ENCODE measurements at places on chromosomes 2 and 18.

GRCh38 chr2:191404568-191404991 is 159.4 kb downstream of the MYO1B start:
- no peaks in the 10 kb centered on the region for H3K36me3 ChIP-seq
- no peaks in the 10 kb centered on the region for H3K27me3 ChIP-seq
- no peak for DNase-seq

- H3K27ac ChIP-seq, result no peak overlapping the region
- no peak for DNase-seq
- H3K4me3 ChIP-seq, result no peak overlapping the region
- H3K36me3 ChIP-seq, result no peaks in the 10 kb centered on the region
- H3K27me3 ChIP-seq, result no peaks in the 10 kb centered on the region
- no peaks in the 10 kb centered on the region for H3K4me1 ChIP-seq
Observed at GRCh38 chr2:157698430-157698829, 69.8 kb upstream of the ACVR1C start.

GRCh38 chr2:143729296-143729814 is 600.1 kb downstream of the ARHGAP15 start:
- no peaks in the 10 kb centered on the region for H3K27me3 ChIP-seq
- peaks cover 16% of the 10 kb centered on the region for H3K36me3 ChIP-seq
- no peak for DNase-seq
- peak overlapping the region; percentile 31 for H3K4me3 ChIP-seq

GRCh38 chr2:43358410-43359201 is 132.2 kb upstream of the ZFP36L2 start:
- no peak for DNase-seq
- no peak overlapping the region for H3K27ac ChIP-seq
- H3K27me3 ChIP-seq, result no peaks in the 10 kb centered on the region
- no peaks in the 10 kb centered on the region for H3K4me1 ChIP-seq
- no peak overlapping the region for H3K4me3 ChIP-seq

- H3K27ac ChIP-seq, result no peak overlapping the region
- no peaks in the 10 kb centered on the region for H3K36me3 ChIP-seq
- no peaks in the 10 kb centered on the region for H3K27me3 ChIP-seq
- no peak for DNase-seq
- no peaks in the 10 kb centered on the region for H3K4me1 ChIP-seq
Observed at GRCh38 chr2:37698931-37699481, 27.6 kb upstream of the CDC42EP3 start.

DNA sequence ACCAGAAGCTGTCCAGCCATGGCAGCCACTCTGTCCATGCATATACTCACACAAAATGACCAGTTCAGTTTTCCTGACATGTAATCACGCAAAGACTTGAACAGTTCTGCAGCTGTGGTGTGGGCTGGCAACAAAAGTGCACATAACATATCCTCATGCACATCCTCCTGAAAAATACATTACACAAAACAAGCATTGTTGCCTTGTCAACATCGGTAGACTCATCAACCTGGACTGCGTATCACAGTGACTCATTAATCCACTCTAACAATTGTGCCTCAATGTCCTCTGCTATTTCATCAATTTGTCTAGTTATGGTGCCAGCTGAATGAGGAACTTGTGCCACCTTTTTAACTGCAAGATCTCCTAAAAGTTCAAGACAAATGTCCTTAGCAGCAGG is 19.5 kb downstream of the RBKS start:
- no peak overlapping the region for H3K4me3 ChIP-seq
- no peaks in the 10 kb centered on the region for H3K27me3 ChIP-seq
- no peak for DNase-seq
- no peaks in the 10 kb centered on the region for H3K4me1 ChIP-seq
- H3K36me3 ChIP-seq, result no peaks in the 10 kb centered on the region
- no peak overlapping the region for H3K27ac ChIP-seq

GRCh38 chr2:151632993-151633565 is 101.2 kb downstream of the NEB start:
- no peak overlapping the region for H3K4me3 ChIP-seq
- H3K27ac ChIP-seq, result no peak overlapping the region
- DNase-seq, result no peak
- H3K27me3 ChIP-seq, result no peaks in the 10 kb centered on the region
- peaks cover 17% of the 10 kb centered on the region for H3K4me1 ChIP-seq
- no peaks in the 10 kb centered on the region for H3K36me3 ChIP-seq

DNA sequence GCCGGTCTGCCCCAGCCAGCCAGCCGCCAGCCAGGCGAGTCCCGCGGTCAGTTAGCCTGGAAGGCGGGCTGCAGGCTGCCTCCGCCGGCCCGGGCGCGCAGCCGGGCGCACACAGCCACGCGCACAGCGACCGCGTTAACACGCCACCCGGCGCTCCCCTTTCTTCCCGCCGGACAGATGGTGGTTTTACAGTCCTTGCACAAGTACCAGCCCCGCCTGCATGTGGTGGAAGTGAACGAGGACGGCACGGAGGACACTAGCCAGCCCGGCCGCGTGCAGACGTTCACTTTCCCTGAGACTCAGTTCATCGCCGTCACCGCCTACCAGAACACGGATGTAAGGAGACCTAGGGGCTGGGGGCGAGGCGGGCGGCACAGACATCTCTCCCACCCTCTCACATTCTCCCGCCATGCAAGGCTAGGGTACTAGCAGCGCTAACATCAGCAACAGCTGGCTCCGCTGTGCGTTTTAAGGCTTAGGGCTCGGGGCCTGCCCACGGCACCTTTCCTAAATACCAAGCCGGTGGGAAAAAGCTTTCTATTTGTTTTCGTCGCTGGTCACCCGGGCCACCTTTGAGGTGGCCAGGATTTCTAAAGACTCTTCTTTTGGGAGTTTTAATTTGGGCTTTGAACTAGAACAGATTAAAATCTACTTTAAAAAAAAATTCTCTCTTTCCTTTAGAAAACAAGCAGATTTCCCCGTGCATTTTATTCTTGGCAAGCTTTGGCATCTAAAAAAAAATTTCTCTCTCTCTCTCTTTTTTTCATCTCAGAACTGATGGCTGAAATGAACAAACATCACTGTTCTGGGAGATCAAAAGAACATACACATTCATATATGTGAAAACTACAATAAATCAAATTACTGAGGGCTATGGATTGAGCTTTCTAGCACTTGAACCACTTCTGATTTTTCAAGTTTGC is 2.9 kb downstream of the TBR1 start:
- H3K27ac ChIP-seq, result no peak overlapping the region
- H3K36me3 ChIP-seq, result peaks cover 8% of the 10 kb centered on the region
- H3K4me1 ChIP-seq, result peaks cover 43% of the 10 kb centered on the region
- no peak for DNase-seq
- peak overlapping the region; percentile 57 for H3K4me3 ChIP-seq

GRCh38 chr2:133768256-133768655 is 200.0 kb upstream of the NCKAP5 start:
- H3K36me3 ChIP-seq, result no peaks in the 10 kb centered on the region
- H3K4me3 ChIP-seq, result no peak overlapping the region
- no peak overlapping the region for H3K27ac ChIP-seq
- H3K4me1 ChIP-seq, result no peaks in the 10 kb centered on the region
- DNase-seq, result no peak

GRCh38 chr2:178943745-178944144 is 106.2 kb downstream of the CCDC141 start:
- no peak overlapping the region for H3K27ac ChIP-seq
- no peaks in the 10 kb centered on the region for H3K36me3 ChIP-seq
- no peaks in the 10 kb centered on the region for H3K4me1 ChIP-seq
- no peaks in the 10 kb centered on the region for H3K27me3 ChIP-seq

- H3K27ac ChIP-seq, result no peak overlapping the region
- peaks cover 24% of the 10 kb centered on the region for H3K27me3 ChIP-seq
- no peak for DNase-seq
- H3K4me3 ChIP-seq, result no peak overlapping the region
- no peaks in the 10 kb centered on the region for H3K36me3 ChIP-seq
Observed at GRCh38 chr2:44291281-44292248, 16.3 kb downstream of the SLC3A1 start.

DNA sequence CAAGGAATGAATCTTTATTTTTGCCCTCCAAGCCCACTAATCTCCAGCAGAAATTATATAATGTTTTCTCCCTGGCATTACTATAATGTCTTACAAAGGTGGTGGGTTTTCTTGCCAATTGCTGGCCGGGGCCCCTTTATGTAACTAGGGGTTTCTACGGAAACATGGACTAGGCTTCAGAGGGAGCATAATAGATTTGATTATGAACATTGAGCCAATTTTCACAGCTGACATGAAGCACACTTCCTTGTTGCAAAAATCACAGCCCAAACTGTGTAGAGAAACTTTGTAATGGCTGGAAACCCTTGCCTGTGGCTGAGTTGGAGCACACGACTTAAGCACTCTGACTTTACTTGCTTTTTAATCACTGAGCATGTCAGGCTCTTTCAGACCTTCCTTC is 3.8 kb upstream of the CYRIA start:
- H3K27ac ChIP-seq, result no peak overlapping the region
- H3K36me3 ChIP-seq, result peaks cover 13% of the 10 kb centered on the region
- DNase-seq, result no peak
- peaks cover 8% of the 10 kb centered on the region for H3K27me3 ChIP-seq
- H3K4me1 ChIP-seq, result peaks cover 17% of the 10 kb centered on the region
- H3K4me3 ChIP-seq, result no peak overlapping the region

- no peaks in the 10 kb centered on the region for H3K27me3 ChIP-seq
- peaks cover 70% of the 10 kb centered on the region for H3K4me1 ChIP-seq
- peaks cover 5% of the 10 kb centered on the region for H3K36me3 ChIP-seq
Observed at GRCh38 chr2:97991081-97991856, 4.5 kb downstream of the TMEM131 start.

DNA sequence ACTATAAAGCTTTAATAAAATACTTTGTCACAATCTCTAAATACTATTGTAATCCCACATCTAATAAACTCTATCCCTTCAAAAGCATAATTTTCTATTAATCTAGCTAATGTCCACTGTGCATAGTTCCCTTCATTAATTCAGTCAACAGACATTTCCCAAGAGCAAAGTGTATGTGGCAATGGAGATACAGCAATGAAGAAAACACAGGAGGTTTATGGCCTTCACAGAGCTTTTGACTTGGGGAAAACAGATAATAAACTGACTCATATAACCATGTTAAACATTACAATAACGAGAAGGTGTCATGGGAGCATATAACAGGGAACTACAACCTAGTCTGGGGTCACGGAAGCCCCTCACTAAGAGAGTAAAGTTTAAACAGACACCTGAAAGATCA is 86.3 kb downstream of the SPIRE1 start:
- no peak overlapping the region for H3K4me3 ChIP-seq
- no peaks in the 10 kb centered on the region for H3K4me1 ChIP-seq
- H3K36me3 ChIP-seq, result no peaks in the 10 kb centered on the region
- H3K27me3 ChIP-seq, result peaks cover 7% of the 10 kb centered on the region
- H3K27ac ChIP-seq, result no peak overlapping the region

Data from effector memory CD8-positive, alpha-beta T cell (primary cell).